GM23338 (cell line): ENCODE measurements at places on chromosomes 13 and 19. TPM values are rescaled to one million over a fixed set of nuclear protein-coding genes. Genes with fewer than 3 reads are reported as not detected.

GRCh38 chr13:45895881-45896280 lies 44.3 kb upstream of the SIAH3 start:
- no peak for DNase-seq

GRCh38 chr13:36858290-36858689 lies 39.3 kb downstream of the RFXAP start:
- DNase-seq, result peak; percentile 87

DNA sequence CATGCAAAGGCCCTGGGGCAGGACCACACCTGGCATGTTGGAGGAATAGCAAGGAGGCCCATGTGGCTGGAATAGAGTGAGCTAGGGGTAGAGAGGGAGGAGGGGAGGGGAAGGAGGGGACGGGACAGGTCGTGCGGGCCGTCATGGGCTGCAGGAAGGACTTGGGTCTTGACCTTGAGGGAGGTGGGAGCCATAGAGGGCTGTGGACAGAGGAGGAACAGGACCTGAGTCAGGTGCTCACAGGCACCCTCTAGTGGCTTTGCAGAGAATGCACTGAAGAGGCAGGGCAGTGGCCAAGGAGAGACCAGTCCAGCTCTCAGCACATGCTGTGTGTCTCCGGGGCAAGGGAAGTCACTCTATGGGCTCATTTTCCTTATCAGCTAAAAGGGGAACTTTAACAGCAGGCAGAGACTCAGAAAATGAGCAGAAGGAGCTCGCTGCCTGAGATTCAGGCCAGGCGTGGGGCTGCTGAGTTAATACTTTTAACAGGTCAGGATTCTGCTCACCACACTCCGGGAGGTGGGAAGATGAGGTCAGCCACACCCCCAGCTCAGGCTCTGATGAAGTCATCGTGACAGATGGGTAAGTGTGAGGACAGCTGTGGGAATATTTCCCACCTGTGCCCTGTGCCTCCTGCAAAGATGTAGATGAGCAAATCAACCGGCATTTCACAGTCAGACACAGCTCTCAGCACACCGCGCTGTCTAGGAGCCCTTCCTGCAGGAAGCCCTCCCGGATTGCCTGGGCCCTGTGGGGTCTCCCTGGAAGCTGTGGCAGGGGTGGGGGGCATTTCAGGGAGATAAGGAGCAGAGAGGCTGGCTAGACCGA lies 6.0 kb upstream of the TNFAIP8L1 start:
- peak; percentile 79 for DNase-seq

DNA sequence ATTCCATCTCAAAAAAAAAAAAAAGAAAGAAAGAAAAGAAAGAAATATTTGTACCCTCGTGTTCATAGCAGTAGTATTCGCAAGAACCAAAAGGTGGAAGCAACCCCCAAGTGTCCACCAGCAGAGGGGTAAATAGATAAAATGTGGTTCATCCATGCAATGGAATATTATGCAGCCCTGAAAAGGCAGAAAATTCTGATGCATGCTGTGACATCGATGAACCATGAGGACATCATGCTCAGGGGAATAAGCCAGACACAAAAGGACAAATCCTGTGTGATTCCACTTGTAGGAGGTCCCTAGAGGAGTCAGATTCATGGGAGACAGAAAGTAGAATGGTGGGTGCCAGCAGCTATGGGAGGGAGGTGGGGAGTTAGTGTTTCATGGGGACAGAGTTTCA lies 6.4 kb upstream of the LRRC8E start:
- DNase-seq, result no peak

Gene RNF225
- total RNA-seq, result 0.87 TPM in 1 of 2 replicates, not detected in the other

Gene FGF22
- total RNA-seq, result 0.31 and 2.8 TPM in 2 replicates

Gene DACT3
- 1.2 and 2.6 TPM in 2 replicates for total RNA-seq
